Left ventricle myocardium superior (tissue), 1 donor: ENCODE measurements at places on chromosomes 2 and 18.

DNA sequence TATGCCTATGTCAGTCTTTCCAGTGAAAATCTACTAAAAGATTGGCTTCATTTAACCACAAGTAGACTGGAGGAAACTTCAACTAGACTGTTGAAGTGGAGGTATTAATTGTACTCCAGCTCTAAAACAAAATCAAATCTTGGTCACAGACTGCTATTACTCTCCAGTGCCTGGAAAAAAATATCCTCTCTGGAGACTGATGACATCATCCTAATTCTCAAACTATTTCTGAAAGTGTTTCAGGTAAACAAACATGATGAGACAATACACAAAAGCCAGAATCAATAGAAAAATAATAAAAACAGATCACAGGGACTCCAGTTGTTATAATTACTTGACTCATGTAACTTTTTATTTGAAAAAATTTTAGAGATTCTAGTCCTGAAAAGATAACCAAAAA lies 87.7 kb upstream of the MYO3B start:
- no peak for DNase-seq

DNA sequence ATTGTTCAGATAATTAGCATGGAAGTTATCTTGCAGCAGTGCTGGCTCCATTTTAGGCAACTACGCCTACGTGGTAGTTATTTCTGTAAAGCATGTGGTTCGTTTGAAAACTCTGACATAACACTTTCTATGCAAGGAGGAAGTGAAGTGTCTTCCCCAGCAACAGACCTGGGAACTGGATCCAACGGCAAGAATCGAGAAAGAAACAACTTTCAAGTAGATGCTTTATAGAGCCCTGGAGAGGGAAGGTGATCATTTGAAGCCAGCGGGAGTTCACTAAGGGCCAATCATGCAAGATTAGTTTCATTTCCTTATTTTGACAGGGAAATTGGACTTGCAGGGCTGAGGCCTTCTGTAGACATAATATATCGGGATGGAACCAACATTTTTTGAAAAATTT lies 218.3 kb downstream of the ACKR3 start:
- DNase-seq, result no peak

- no peak for DNase-seq
Measured at GRCh38 chr18:3218819-3219218, 949 bp downstream of the MYOM1 start.

DNA sequence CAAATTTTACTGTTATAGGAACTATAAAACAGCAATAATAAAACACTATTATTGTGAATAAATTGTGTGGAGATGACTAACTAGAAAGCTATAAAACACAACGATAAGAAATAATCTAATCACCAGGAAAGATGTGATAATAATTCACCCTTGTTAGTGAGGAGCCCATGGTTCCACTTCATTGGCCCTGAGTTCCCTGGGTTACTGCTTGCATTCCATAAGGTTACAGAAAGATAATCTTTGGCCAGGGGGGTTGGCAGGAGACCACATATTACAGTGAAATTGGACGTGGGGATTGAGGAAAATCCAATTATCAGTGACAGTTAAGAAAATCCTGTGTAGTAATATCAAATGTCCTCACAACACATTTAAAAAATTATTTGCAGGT lies 2.5 kb upstream of the CPO start:
- DNase-seq, result no peak

DNA sequence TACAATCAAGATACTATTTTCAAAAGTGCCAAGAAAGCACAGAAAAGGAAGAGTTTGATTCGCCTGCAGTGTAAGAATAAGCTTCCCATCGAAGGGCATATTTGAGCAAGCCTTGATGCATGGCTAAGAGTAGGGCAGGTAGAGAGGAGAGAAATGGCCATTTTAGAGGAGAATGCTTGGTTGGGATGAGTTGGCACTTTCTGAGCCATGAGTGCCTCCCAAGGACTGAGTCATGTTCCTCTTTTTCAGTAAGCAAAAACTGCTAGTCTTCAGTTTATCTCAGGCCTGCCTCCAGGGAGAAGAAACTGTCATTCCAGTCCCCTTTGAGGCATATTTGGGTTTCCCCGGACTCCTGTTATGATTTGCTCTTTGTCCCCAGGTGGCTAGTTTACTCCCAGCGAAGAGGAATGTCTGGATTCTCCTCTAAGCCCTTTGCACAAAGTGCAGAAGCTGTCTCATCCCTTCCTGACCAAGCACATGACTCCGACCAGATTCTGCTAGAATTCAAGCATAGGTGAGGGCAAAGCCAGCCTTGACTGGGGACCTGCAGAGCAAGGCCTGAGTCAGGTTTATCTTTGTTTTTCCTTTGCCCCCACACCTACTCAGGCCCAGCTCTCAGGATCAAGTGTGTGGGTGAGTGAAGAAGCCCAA lies 115.2 kb downstream of the TTC32 start:
- no peak for DNase-seq

- no peak for DNase-seq
Measured at GRCh38 chr2:99421469-99421868, 68.3 kb downstream of the REV1 start.

DNA sequence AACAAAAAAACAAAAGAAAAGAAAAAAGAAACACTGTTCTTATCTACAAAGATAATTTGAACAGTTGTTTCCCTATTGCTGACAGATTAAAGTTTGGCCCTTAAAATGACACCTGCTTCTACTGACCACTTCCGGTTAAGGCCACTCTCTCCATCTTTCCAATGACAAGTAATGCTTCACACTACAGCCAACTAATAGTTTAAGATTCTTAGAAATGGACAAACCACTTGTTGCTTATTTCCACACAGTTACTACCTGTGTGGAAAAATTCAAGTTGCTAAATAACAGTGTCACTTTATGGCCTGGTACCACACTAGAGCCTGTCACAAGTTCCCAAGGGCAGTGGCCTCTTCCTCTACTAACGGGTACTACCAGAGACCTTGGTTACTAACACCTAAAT lies 2.4 kb downstream of the TMEM185B start:
- no peak for DNase-seq

DNA sequence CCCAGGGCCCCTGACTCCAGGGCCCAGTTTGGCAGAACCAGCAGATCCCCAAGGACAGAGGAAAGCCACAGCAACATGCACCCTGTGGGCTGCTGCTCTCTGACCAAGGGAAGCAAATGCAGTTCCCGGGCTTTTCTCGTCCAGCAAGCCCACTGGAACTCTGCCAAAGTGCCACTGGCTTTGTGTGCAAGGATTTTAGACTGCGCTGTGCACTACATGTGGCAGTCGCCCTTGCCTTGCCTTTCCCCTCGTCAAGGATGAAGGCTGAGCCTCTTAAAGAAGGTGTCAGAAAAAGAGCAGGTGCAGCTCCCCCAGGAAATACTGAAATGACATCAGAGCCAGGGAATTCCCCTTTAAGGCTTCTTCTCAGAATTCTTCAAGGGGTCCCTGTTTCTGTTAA lies 199.2 kb downstream of the TFCP2L1 start:
- DNase-seq, result no peak

DNA sequence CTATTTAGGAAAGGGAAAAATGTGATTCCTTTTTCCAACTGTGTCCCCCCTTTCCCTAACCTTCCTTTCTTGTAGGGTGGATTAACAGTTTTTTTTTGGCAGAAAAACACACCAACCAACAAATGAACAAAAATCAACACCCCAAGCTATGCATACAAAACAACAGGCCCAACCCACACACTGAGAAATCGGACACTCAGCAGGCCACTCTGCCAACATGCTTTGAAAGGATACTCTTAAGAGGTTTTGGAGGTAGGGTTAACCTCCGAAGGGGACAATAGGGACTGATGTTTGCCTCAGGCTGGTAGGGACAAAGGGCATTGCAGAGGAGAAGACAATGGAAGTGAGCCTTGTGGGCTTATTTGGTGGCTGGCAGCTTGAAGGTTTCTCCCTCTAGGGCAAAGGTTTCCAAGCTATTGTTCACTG lies 33.1 kb upstream of the POLE4 start:
- DNase-seq, result no peak

DNA sequence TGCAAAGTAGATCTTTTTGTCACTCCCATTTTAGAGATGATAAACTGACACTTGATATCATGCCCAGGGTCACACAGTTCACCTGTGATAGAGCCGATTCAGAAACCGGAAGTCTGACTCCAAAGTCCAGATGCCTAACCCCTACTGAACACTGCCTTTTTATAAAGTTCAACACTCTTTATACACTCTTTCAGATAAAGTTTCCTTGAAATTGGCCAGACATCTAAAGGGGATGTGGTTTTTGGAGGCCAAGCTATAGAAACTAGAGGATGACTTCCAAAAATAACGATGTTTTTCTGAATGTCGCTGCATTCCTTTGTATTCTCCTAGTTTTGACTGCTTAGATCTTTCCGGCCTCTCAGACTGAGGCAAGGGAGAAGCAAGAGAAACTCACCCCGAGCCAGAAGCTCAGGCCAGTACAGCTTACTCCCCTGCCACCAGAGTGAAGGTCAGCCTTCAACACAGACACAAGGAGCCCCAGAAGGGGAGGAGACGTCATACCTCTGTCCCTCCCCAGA lies 61.8 kb downstream of the NRP2 start:
- no peak for DNase-seq

DNA sequence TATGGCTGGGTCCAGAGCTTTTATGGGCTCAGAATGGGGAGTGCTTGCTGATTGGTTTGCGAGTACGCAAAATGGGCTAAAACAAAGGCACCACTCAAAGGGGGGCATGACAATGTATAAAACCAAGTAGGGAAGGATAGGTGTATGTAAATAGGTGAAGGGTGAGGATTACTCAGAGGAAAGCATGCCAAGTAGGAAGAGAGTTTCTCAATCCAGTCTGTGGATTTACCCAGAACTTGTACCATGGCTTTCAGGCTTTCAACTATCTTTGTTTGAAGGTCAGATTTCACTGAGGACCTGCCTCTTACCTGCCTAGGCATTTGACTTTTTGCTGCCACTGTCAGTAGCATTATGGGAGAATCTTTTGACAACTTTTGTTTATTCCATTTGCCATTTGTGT lies 92.3 kb downstream of the RAB3GAP1 start:
- DNase-seq, result no peak

GRCh38 chr18:47758000-47758399 lies 172.5 kb downstream of the SMAD2 start:
- DNase-seq, result no peak

DNA sequence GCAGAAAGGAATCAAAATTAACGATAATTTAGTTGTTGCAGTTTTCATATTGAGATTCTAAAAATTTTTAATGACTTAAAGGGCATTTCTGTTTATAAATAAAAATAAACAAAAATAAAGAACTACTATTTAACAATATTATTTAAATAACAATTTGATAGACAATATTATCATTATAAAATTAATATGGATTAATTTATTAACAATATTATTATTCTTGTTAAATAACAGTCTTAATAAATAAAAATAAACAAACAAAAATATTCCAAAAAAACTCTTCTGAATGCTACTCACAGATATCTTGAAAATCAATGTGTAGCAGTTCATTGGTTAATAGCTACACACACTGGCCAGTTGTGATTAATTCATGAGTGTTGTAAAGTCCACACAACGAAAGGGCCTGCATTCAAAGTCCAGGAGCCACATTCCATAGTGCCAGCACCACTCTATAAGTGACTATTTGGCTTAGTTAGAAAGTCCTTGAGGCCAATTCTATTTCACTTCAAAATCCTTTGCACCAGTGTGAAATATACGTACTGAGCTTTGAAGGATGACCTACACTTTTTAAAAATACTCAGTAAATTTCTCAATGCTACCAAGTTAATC lies 117.1 kb downstream of the ZNF521 start:
- no peak for DNase-seq

DNA sequence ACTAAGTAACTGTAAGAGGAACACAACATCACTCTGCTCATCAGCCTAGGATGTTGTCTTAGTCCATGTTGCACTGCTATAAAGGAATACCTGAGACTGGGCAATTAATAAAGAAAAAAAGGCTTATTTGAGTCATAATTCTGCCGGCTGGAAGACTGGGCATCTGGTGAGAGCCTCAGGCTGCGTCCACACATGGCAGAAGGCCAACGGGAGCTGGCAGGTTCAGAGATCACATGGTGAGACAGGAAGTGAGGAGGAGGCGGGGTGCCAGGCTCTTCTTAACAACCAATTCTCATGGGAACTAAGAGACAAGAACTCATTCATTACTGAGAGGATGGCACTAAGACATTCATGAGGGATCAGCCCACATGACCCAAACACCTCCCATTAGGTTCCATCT lies 46.8 kb downstream of the EPG5 start:
- DNase-seq, result peak; percentile 94

DNA sequence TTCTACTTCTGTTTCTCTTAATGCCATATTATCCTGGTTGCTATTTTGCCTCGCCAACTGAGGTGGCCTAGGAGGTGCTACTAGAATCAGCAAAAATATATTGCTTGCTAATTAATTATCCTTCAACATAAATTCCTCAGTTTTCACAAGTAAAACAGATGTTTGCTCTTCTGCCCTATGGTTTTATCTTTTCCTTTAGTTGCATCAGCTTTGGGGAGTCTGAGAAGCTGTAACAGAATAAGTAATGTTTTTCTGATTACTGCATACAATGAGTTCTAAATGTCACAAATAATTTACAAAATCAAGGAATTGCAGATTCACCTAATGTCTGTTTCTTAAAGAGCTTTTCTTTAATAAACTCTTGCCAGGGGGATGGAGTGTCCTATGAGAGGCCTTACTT lies 36.7 kb downstream of the GULP1 start:
- DNase-seq, result no peak

GRCh38 chr2:39805936-39806608 lies 27.0 kb upstream of the THUMPD2 start:
- no peak for DNase-seq

- DNase-seq, result no peak
Measured at GRCh38 chr18:27769152-27769551, 407.8 kb downstream of the CDH2 start.

DNA sequence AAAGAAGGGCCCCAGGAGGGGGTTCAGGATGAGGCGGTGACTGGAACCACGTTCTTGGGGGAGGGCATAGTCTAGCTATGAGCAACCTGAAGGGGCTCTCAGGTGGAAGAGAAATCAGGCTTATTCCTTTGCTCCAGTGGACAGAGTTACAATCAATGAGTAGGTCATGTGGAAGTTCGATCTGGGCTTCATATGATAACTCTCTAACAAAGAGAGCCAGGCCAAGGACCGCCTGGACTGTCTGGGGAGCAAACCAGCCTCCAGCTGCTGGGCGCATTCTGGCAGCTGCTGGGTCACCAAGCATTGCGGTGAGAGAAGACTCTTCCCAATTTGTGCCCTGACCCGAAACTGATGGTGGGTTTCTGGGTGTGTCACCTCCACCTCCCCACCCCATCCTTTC lies 180.3 kb upstream of the SMAD2 start:
- no peak for DNase-seq

- DNase-seq, result no peak
Measured at GRCh38 chr2:117825437-117825836, 10.9 kb downstream of the DDX18 start.
